CD4-positive, alpha-beta T cell treated with Interleukin-6 at 100 ng/mL for 8 hours (primary cell): ENCODE measurements at places on chromosomes 12 and 14.

DNA sequence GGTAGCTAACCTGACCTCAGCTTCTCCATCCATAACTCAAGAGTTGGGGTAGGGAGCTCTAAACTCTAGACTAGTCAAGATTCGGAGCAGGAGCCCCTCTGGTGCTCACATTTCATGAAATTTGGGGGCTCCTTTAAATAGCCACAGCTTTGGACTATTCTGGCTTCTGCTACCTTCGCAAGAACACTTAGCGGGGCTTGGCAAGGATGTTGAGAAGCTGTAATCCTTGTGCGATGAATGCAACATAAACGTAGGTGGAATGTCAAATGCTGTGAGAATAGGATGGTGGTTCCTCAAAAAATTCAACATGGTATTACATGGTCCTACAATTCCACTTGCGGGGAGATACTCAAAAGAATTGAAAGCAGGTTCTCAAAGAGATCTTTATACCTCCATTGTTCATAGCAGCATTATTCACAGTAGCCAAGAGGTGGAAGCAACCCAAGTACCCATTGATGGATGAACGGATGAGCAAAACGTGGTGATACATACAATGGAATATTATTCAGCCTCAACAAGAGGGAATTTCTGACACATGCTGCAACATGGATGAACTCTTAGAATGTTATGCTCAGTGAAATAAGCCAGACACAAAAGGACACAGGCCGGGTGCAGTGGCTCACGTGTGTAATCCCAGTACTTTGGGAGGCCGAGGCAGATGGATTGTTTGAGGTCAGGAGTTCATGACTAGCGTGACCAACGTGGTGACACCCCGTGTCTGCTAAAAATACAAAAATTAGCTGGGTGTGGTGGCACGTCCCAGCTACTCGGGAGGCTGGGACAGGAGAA is 73.8 kb downstream of the ACTN1 start:
- no peak for DNase-seq

DNA sequence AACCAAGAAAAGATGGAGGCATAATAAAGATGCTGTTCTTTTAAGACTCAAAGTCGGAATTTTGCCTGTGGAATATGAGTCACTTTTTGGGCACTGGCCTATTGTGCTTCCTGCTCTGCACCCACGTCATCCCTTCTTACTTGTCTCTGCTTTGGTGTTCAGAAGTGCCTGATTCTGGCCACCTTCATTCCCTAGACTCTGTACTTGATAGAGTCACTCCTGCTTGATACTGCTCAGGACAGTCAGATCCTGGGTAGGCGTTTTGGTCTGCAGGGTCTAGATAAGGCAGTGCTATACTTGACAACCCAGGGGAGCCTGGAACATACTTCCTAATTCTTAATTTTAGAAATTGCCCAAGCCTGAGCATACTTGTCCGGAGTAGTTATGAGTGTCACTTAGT is 1.9 kb downstream of the LRRK2 start:
- no peak for DNase-seq

DNA sequence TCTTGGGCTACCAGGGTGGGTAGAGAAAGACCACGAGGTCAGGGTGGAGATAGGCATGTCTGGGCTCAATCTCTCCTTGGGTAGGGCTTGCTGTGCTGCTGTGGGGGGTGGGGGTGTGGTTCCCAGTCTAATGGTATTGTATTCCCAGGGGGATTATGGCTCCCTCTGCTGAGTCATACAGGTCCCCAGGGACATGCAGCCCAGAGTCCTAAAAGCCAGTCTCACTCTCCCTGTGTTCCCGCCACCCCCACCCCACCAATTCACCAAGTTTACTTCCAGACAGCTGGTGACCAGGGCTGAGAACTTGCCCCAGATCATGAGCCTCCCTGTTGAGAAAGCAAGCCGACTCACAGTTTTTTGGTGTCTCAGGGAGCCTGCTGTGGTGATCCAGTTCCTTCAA is 367.6 kb downstream of the C12orf75 start:
- DNase-seq, result no peak

DNA sequence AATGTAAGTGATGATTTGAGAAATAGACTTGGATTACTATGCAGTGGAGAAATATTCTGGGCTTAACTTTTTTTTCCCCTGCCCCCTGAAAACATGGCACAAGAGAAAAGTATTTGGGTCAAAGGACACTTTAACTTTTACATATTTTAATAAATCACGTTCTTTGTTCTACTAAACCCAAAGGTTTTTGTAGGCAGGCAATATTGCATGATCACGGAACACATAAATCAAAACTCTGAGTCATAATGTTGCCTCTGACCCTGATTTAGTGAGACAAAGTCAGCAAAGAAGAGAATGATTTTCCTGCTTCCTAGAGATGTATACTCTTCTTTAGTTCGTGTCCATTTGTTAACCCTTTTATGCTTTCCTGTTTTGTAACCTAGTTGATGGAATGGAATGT is 38.0 kb downstream of the ABCD2 start:
- no peak for DNase-seq

DNA sequence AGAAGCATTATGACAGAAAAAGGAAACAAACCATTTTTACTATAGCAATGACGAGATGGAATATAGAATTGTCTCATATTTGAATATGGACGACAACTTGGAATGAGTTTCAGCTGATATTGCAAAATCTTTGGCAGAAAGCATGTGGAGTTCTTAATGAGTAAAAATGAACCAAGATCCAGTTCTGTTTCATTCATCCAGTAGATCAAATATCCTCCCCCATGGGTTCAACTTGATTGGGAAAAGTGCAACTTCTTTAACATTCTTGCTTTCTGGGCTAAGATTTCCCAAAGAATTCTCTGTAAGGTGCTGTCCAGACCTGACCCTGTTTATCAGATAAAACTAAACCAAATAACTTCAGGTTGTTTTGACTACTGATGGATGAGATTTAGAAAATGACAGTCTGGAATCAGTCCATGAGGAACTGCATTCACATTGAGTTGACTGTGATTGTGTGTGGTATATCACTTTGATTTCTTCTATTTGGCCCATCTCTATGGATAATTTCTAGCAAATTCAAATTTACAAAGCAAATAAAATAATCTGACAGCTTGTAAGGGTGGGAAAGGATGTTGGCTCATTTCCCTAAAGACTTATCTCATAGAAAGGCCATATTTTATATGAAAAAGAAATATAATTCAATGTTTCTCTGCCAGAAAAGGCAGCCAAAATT is 267.4 kb downstream of the ADAMTS20 start:
- DNase-seq, result no peak

- peak; percentile 11 for DNase-seq
Observed at GRCh38 chr14:56195704-56196103, 77.5 kb downstream of the PELI2 start.

DNA sequence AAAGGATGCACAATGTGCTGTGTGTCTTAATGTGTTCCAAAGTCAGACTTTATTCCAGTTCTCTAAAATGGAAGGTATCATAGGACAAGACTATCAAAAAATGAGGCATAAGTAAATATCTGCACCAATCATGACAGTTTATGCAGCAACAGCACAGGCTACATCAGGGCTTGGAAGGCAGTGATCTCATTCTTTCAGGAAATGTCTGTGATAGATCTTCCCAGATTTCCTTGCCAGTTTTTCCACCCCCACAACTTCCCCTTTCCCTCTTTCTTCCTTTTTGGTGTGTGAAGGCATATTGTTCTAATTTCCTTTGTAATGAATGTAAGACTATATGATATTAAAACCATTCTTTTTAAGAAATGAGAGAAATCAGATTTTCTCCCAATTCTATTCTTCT is 326.7 kb downstream of the ATP23 start:
- no peak for DNase-seq

GRCh38 chr12:70451528-70451927 is 85.4 kb downstream of the KCNMB4 start:
- DNase-seq, result no peak

- no peak for DNase-seq
Observed at GRCh38 chr14:28719130-28719529, 47.5 kb upstream of the FOXG1 start.

DNA sequence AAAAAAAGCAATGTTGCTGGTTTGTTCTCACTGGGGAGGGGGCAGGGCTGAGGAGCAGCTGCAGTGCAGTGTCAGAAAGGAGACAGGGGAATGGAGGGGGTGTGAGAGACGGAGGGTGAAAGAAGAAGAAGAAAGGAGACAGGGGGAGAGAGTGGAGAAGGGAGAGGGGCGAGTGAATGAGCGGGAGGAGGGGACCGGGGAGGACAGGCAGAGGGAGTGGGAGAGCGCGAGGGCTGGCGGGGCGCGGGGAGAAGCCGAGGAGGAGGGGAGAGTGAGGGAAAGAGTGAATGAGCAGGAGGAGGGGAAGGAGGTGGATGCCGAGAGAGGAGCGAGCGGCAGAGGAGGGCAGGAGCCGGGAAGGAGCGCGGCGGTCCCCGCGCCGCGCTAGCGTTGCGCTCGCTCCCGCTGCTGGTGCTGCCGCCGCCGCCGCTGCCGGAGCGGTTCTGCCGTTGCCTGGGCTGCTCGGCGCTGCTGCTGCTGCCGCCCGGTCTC is at the start of gene NOVA1:
TSS of gene NOVA1 (minus strand) at position 445 of the 492 bp plus-strand sequence. CDS start 597 bp downstream, outside the sequence.
- DNase-seq, result no peak

GRCh38 chr14:37139710-37140109 is 32.7 kb downstream of the SLC25A21 start:
- DNase-seq, result no peak

GRCh38 chr14:94805680-94806288 is 35.9 kb upstream of the GSC start:
- no peak for DNase-seq

GRCh38 chr12:126627596-126627995 is 1562.4 kb downstream of the AACS start:
- DNase-seq, result no peak

GRCh38 chr12:24223926-24224325 is 274.5 kb upstream of the SOX5 start:
- no peak for DNase-seq

DNA sequence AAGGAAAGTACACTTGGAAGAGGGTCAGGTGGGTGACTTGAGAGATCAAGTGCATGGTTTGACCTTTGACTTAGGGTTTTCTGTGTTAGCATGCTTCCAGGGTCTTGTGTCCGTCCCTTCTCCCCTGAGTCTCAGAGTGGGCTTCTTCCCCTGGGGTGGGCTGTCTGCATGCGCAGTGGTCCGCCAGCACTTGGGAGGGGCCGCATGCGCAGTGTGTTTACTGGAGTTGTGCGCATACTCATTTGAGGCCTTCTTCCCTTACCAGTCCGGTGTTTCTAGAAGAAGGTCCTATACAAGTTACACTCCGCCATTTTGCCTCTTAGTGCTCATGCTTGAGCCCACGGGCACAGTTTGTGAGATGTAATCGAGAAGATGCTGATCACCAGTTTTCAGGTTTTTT is 58.5 kb downstream of the RIN3 start:
- DNase-seq, result no peak

DNA sequence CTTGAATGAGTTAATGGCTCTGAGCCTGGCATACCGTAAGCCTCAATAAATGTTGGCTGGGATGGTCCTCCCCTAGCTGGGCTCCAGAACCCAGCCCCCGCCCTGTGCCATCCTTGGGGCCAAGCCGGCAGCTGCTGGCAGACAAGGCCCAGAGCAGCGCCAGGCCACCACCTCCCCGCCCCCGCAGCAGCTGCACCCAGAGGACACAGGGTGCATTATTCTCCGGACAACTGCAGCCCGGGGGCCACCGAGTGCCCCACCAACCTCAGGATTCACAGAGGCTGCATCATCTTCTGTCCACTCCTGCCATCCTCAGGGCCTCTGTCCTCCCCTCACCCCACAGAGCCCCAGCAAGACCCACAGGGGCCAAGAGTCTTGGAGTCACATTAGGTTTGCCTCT is 92.7 kb downstream of the NCOR2 start:
- no peak for DNase-seq

DNA sequence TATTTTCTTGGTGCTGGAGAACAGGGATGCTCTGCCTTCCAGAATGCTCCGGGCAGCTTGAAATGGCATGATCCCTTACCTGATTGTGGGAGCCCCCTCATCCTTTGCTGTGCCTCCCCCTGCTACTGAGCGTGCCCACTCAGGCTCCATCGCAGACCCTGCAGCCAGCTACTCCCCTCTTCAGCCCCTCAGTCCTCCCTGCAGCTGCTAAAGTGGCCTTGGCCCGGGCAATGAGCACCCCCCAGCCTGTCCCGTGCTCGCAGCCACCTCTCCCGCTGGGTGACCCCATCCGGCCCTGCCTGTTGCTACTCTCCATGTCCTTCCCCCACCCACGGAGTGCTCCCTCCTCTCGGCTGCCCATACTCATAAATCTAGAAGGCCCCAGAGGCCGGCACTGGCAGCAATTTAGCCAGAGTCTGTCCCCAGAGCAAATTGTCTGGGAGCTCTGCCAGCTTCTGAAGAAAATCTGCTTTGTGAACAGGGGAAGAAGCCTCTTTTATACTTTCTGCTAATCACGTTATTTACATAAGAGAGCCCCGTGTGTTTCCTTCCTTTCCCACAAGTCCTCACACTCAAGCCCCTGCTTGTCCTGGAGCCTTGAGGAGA is 143.7 kb upstream of the FRMD6 start:
- DNase-seq, result no peak

- DNase-seq, result no peak
Observed at GRCh38 chr12:51262758-51263177, 7.4 kb downstream of the SMAGP start.

DNA sequence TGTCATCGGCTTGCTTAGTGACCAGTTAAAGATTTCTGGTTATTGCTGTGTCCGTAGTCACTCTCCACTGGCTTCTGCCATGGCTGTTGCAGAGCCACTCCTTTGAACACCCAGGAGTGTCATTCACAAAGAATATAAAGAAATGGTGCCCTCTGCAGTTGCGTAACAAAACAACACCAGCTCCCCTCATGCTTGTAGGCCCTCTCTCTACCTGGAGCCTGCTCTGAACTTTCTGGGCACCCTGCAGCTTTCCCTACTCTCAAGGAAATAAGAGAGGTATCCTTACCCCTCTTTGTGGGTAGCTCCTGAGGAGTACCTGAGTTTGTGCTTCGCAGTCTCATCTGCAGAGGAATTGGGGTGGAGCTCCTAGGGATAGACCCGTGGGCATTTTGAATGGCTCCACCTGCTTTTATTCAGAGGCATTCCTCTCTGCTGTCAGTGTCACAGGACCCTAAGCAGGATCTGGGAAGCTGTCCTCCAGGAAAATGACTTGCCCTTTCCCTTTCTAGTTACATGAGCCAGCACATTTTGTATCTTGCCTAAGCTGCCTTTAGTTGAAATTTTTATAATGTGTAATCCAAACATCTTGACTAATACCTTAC is 97.2 kb upstream of the TMEM260 start:
- no peak for DNase-seq

- DNase-seq, result peak; percentile 10
Observed at GRCh38 chr12:42129595-42130204, 15.0 kb downstream of the GXYLT1 start.

GRCh38 chr12:54475537-54475936 is 2.1 kb upstream of the GTSF1 start:
- DNase-seq, result no peak
